Activated gamma-delta T cell treated with Interleukin-2 at 50 U/mL for 16 hours (primary cell): ENCODE measurements at places on chromosomes 1 and 21.

DNA sequence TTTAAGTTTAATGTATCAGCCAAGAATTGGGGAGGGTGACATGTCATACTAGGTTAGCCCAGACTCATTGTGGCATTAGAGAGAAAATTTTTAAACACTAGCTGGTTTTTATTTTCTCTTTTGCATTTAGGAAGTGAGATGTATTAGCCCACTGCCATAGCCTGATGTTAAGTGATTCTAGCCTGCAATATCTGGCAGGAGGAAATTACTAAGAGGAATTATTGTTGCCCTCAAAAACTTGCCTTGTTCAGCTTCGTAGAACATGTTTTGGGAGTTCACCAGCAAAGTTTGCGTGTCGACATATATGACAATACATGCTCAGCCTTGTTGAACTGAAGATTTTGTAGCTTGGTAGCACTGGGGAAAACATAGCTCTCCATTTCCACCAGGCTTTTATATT is 12.5 kb downstream of the ADAM30 start:
- no peak for DNase-seq

DNA sequence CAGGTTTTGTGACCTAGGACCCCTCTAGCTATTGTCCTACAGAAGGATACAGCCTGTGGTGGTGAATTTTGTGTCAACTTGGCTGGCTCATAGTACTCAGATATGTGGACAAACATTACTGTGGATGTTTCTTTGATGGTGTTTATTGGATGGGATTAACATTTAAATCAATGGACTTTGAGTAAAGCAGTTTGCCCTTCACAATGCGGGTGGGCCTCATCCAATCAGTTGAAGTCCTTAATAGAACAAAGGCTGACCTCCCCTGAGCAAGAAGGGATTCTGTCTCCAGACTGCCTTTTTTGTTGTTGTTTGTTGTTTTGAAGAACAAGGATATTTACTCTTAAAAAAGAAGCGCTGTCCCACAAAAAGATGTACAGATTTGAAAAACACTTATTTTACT is 210.0 kb upstream of the GREM2 start:
- no peak for DNase-seq

DNA sequence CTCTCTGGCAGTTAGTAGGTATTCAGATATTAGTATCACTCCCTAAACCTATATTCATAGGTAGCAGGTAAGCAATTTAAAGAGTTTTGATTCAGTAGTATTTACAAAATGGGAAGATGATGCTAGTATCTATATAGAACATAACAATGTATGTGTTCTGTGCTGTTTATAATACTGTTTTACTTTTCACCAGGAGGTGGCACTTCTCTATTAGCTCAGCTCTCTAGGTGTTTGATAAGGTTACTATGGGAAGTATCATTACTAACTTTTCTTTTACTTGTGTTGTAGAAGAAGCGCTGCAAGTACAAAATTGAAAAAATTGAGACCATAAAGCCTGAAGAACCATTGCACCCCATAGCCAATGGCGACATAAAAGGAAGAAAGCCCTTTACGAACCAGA is 49.4 kb upstream of the FASLG start:
- DNase-seq, result no peak

DNA sequence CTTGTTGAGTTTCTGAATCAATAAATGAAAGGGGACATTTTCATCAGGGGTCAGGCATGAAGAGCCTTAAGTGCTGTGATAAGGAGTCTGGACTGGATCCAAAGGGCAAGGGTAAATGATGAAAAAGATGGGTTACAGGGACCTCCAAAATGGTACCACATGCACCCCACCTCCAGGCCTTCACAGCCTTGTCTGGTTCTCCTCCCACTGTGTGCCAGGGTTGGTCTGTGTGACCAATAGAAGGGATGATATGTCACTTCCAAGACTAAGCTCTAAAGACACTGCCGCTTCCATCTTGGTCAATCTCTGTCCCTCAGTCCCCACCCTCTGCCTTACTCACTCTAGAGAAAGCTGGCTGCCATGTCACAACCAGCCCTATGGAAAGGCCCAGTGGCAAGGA is 140.6 kb downstream of the ZNF281 start:
- DNase-seq, result no peak

- no peak for DNase-seq
These were observed 13.4 kb upstream of the ZBTB8A start for GRCh38 chr1:32525661-32526444.

DNA sequence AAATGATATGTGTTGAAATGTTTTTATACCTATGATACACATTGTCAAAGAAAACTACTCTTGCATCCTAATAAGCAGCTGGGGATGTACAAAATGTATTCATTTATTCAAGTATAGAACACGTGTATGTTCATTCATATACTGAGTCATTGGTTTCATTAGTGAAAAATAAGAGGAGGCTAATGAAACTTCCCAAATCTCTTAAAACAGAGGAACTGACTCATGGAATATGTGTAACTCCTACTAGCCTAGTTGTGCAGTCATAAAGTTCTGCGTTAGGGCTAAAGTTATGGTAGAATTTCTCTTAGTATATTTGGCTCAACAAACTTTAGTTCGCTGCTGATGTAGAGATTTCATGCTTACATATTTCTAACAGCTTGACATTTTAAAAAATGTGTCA is 441.6 kb downstream of the NCAM2 start:
- DNase-seq, result no peak

DNA sequence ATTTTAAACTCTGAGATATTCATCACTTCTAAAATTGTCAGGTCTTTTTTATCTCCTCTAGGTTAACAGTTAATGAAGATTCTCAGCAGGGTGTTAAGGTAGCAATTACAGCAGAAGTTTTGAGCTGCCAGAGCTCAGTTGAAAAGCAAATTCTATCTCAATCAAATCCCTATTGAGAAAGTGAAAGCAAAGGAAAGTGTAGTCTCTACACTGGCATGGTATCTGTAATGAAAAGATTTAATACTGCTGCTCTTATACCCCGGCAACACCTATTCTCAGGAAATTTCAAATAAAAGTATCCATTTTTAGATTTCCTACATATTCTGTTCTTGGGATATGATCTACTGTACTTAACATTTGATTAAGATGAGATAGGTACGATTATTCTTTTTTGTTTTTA is 913.5 kb downstream of the MRPL39 start:
- DNase-seq, result no peak

- no peak for DNase-seq
These were observed 167.7 kb downstream of the TOMM20 start for GRCh38 chr1:234960722-234961455.

DNA sequence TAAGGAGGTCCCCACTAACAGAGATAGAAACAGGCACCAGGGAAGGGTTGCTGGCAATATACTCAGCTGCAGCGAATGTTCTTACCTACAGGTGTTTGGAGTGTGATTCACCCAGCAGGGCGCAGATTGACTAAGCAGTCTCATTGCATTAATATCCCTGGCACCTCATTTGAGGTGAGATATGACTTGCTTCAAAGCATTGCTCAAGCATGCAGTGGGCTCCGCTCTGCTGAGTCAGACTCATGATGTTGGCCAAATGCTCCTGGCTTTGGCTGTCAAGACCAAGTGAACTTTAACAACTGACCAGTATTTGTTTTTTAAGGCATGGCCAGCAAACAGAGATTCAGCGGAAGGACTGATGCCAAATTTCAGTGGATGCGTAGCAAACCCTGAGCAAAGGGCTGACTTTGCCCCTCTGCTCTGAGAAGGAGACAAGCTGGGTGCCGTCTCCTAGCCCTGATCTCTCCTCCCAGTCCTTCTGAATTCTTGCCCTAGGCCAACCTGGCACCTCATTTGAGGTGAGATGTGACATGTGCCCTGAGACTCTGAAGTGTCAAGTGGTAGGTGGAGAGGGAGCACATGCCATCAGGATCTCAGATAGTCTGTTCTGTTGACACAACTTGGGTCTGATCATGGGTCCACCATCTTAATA is 187.1 kb upstream of the COA6 start:
- no peak for DNase-seq

DNA sequence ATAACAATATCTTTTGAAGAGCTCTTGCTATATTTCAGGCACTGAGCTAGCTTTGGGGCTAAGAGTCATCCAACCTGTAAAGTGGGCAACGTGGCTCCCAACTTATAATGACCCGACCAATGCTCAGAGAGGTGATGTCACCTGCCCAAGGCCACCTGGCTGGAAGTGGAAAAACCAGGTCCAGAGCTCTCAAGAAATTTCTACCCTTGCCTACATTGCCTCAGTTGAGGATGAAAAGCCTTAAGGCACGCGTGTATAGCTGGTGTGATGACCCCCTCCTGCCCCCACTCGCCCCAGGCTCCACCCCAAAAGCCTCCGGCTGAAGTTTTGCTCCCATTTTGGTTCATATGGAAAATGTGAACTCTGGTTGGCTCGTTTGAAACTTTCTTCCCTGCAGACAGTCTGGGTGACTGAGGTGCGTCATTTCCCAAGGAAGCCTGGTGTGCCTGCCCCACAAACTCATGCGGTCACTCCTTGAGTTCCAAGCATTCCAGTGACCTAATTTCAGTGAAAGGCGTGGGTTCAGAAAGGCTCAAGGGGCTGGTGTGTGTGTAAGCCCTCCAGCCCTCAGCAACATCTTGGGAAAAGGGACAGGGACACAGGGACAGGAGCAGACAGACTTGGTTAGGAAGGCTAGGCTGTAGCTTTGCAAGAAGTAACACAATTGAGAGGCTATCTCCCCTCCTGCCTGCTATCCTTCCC is 20.5 kb downstream of the HTR1D start:
- no peak for DNase-seq

GRCh38 chr1:184210031-184210430 is 158.5 kb downstream of the TSEN15 start:
- no peak for DNase-seq

- DNase-seq, result no peak
These were observed 13.3 kb upstream of the GSTM4 start for GRCh38 chr1:109642626-109643025.

DNA sequence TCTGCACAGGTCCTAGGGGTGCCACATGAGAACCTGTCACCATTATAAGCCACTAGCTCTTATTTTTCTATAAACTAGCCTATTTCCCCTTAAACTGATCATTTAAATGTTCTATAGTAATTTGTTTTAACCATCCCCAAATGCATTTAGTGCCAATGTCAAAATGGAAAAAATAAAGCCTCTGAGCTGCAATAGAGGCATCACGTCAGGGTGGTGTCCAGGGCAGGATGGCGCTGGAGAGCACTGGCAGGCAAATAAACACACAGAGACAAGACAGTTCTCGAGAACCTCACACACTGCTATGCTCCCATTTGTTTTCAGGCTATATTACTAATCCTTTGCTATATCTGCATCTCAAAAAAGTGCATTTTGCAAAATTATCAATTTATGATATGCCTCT is 73.4 kb upstream of the NEK2 start:
- no peak for DNase-seq

DNA sequence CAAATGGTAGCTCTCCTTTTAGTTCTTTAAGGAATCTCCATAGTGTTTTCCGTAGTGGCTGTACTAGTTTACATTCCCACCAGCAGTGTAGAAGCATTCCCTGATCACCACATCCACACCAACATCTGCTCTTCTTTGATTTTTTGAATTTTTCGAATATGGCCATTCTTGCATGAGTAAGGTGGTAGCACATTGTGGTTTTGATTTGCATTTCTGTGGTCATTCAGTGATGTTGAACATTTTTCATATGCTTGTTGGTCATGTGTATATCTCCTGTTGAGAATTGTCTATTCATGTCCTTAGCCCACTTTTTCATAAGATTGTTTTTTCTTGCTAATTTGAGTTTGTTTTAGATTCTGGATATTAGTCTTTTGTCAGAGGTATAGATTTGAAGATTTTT is 84.6 kb upstream of the B3GALT2 start:
- no peak for DNase-seq

- DNase-seq, result no peak
These were observed 14.4 kb downstream of the ILDR2 start for GRCh38 chr1:166960858-166961474.

- DNase-seq, result no peak
These were observed 1.4 kb upstream of the SPATA1 start for GRCh38 chr1:84504580-84505492.

DNA sequence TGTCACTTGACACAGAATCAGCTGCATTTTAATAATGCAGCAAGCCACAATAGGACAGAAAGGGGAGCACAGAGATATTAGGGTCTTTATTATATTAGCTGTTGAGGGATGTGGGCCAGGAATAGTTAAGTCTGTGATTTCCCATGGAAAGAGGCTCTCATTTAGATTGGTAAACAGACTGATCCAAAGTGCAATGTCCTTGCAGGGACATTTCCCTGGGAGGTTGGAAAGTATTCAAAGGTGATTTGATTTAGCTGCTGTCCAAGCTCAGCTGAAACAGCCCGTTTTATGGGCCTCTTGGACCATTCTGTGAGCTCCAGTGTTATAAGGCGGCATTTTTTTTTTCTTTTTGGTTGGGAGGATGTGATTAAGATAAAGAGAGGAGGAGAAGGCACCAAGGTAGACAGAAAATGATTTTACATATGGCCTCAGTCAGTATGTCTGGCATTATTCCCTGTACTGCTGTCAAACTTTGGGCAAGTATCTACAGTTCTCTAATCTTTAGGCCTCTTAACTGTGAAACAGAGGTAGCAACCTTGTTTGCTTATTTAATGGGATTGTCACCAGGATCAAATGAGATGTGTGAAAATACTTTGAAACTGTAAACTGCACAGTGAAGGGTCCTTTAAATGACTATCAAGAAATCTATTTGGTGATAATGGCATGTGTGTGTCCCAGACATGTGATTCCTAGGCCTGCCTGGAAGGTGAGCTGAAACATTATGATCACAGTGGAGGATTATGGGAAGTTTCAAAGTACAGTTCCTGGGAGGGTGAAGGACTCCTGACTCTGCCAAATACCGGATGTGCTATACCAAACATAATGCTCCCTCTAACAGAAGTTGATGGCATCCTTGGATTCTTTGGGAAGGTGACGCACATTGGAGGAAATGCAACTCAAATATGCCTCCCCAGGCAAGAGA is 62.2 kb downstream of the NOS1AP start:
- DNase-seq, result no peak

GRCh38 chr1:66443793-66444192 is 90.2 kb upstream of the SGIP1 start:
- no peak for DNase-seq

- no peak for DNase-seq
These were observed 37.5 kb downstream of the SPAG17 start for GRCh38 chr1:118147522-118147921.

GRCh38 chr1:213003256-213003655 is 12.4 kb downstream of the ANGEL2 start:
- DNase-seq, result no peak

GRCh38 chr1:31723828-31724359 is 20.1 kb upstream of the COL16A1 start:
- peak; percentile 34 for DNase-seq

- DNase-seq, result no peak
These were observed 15.7 kb downstream of the IFI6 start for GRCh38 chr1:27656157-27656893.
